ENCODE measurements at places on chromosomes 6 and 20. TPM values are rescaled to one million over a fixed set of nuclear protein-coding genes. Genes with fewer than 3 reads are reported as not detected.

Gene DEK
- 174 TPM for total RNA-seq

Gene AIF1
- 35.6 TPM for total RNA-seq

Gene SULF2
- 1.4 TPM for total RNA-seq

Gene IL20RA
- not detected for total RNA-seq

Gene CCN6
- not detected for total RNA-seq

Gene AK9
- total RNA-seq: 5.1 TPM

Gene LIN28B
- total RNA-seq: not detected

Gene TPBG
- total RNA-seq: not detected

Gene GHRH
- not detected for total RNA-seq

Gene MCCD1
- not detected for total RNA-seq

Gene CLDN20
- not detected for total RNA-seq

Gene TBC1D22B
- total RNA-seq: 14.4 TPM

Gene PRR18
- total RNA-seq: 0.07 TPM

Gene DEF6
- 71.2 TPM for total RNA-seq

Gene TP53RK
- 16.6 TPM for total RNA-seq

Gene KCNK15
- 0.09 TPM for total RNA-seq

Gene PTK6
- 0.18 TPM for total RNA-seq

Gene SLC17A4
- not detected for total RNA-seq

Gene RIPOR3
- total RNA-seq: not detected

Gene ULBP1
- total RNA-seq: 0.74 TPM

Gene PEDS1
- total RNA-seq: 20.2 TPM

Gene GPR31
- total RNA-seq: not detected

Gene GRIK2
- total RNA-seq: not detected

Gene SEC63
- 85.1 TPM for total RNA-seq

Gene CLPSL1
- not detected for total RNA-seq

Gene TTI1
- 41.6 TPM for total RNA-seq

Gene HS3ST5
- not detected for total RNA-seq

Gene GSTA2
- not detected for total RNA-seq

Gene CDH26
- 0.63 TPM for total RNA-seq

Gene TMEM244
- not detected for total RNA-seq

Gene PYGB
- total RNA-seq: 35.7 TPM

Gene SEL1L2
- not detected for total RNA-seq

Gene CFAP61
- total RNA-seq: not detected

Gene PNPLA1
- not detected for total RNA-seq

Gene MOCS1
- 0.78 TPM for total RNA-seq

Gene SLC26A8
- total RNA-seq: not detected

Gene HCK
- 0.53 TPM for total RNA-seq

Gene FAM162B
- total RNA-seq: not detected

All from CD8-positive, alpha-beta memory T cell (primary cell).